Liver (tissue), 10 donors: ENCODE measurements at places on chromosomes 4 and X. TPM values are rescaled to one million over a fixed set of nuclear protein-coding genes. Genes with fewer than 3 reads are reported as not detected.

Gene CXCL3
- total RNA-seq = 0.75 TPM

Gene CUL4B
- 17.5 TPM for total RNA-seq

Gene PPP1R2C
- not detected for total RNA-seq

Gene CCDC149
- 1.4 TPM for total RNA-seq

Gene YY2
- 0.70 TPM for total RNA-seq

Gene PPARGC1A
- total RNA-seq = 34.6 TPM

Gene TMEM156
- total RNA-seq = 0.67 TPM

Gene IL9R
- 0.08 TPM for total RNA-seq

Gene DMD
- total RNA-seq = 15.3 TPM

Gene WDR17
- total RNA-seq = 0.50 TPM

Gene GALNT7
- 3.3 TPM for total RNA-seq

Gene PGAM4
- total RNA-seq = not detected

Gene C4orf33
- total RNA-seq = 7.7 TPM

Gene FATE1
- not detected for total RNA-seq

Gene MAGEA2B
- not detected for total RNA-seq

Gene PDE5A
- 3.1 TPM for total RNA-seq

Gene GLRB
- total RNA-seq = 0.92 TPM

Gene HSFX4
- not detected for total RNA-seq

Gene TBC1D8B
- total RNA-seq = 5.6 TPM

Gene CLDN24
- total RNA-seq = not detected

Gene FGF16
- not detected for total RNA-seq

Gene SLC6A14
- total RNA-seq = 0.33 TPM

Gene CLDN2
- 0.37 TPM for total RNA-seq

Gene TMPRSS11E
- total RNA-seq = not detected

Gene MAGEA11
- total RNA-seq = not detected

Gene NLGN3
- total RNA-seq = 0.23 TPM

Gene ITIH6
- total RNA-seq = not detected

Gene PASD1
- not detected for total RNA-seq

Gene BEX1
- total RNA-seq = 0.75 TPM

Gene TRIM75
- total RNA-seq = not detected

Gene MTCP1
- total RNA-seq = 2.2 TPM
